AG04450 (cell line): ENCODE measurements at places on chromosomes 2 and 18.

DNA sequence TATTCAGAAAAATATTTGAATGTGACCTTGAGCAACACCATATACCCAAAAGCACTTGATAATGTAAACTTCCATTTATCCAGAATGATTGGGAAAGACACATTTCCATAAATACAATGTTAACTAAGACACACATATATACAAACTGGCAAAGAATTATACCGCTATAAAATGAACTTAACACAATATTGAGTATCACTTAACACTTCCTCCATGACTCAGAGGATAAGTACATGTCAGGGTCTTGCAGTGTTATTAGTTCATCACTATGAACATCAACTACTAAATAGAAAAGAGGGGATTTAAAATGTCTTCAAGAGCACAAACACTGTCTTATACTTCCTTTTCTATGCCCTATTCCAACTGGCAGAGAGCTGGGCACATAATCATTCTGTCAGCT, 18.6 kb downstream of the WDSUB1 start:
- no peak for DNase-seq

DNA sequence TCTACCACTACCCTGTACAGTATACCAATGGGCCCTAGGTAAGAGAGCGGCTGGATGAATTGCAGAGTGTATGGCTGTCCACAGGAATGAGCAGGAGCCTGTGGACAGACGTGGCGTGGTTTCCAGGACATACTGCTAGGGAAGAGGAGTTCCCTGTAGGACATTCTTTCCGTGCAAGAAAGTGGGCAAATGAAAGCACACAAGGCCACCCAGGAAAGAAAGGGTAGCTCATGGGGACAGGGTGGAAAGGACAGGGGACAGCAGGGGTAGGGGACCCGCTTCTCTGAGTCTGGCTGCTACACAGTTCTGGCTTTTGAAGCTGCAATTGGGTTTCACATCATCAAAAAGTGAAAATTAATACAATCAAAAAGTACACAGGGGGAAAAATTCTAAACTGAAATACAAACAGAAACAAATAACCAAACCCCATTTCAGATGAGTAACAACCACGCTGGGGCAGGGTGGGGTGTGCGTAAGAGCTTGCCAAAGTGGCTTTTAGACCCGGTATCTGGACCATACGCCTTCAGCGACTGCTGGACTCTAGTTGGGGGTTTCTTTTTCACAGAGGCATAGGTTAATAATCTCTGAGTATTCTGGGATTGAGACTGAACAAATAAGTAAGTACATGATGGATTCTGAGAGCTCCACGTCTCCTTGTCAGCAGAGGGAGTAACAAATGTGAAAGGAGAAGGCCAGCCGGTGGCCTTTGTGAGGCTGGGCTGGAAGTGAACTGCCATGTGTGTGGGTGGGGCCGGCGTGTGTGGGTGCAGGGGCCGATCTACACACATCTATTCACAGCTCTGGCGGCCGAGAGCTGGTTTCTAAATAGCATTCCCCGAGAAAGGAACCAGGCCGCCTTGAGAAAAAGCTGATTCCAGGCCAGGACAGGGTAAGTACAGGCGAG, 84.0 kb downstream of the HDAC4 start:
- DNase-seq: no peak

GRCh38 chr2:173999272-173999671, 34.1 kb upstream of the SP3 start:
- DNase-seq: no peak

GRCh38 chr2:28566521-28567041, 70.7 kb downstream of the PLB1 start:
- DNase-seq: peak; percentile 61

DNA sequence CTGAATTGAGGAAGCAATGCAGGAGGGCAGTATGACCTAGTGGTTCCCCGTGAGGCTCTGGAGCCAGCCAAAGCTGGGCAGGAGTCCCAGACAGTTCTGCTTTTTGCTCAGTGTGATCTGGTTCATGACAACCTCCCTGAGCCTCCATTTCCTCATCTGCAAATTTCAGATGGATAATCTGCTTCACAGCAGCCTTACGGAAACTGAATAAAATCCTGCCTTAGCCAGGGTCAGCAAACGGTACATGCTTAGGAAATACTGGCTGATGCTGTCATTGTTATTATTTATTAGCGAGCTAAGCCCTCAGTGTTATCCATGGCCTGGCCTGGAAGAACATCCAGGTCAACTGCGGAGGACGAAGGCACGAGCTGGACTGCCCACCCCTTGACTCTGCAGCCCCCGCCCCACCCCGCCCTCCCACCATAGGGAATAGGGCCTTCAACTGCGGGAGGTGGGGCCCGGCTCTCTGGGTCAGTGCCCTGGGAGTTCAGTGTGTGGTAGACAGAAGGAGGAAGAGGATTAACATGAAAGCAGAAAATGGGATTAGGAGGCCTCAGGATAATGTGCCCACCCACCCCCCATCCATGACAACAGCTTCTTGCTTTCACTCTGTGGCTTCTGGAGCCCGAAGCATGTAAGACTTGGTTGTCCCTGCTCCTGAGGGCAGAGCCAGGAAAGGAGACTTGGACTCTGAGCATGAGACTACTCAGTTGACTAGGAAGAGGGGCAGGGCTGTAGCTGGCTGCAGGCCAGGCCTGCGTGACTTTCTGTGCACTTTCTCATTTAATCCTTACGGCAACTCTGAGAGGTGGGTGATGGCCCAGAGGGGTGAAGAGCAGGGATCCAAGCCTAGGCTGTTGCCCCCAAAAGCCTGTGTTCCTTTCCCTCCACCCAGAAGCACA, 13.1 kb downstream of the PKDCC start:
- no peak for DNase-seq

GRCh38 chr2:25103287-25103871, 61.5 kb downstream of the EFR3B start:
- DNase-seq: peak; percentile 52

GRCh38 chr18:45324495-45325113, 290.7 kb upstream of the SLC14A2 start:
- peak; percentile 11 for DNase-seq

GRCh38 chr18:46158499-46158898, 54.3 kb downstream of the HAUS1 start:
- no peak for DNase-seq

GRCh38 chr2:108853421-108853820, 66.8 kb downstream of the CCDC138 start:
- DNase-seq: peak; percentile 3

DNA sequence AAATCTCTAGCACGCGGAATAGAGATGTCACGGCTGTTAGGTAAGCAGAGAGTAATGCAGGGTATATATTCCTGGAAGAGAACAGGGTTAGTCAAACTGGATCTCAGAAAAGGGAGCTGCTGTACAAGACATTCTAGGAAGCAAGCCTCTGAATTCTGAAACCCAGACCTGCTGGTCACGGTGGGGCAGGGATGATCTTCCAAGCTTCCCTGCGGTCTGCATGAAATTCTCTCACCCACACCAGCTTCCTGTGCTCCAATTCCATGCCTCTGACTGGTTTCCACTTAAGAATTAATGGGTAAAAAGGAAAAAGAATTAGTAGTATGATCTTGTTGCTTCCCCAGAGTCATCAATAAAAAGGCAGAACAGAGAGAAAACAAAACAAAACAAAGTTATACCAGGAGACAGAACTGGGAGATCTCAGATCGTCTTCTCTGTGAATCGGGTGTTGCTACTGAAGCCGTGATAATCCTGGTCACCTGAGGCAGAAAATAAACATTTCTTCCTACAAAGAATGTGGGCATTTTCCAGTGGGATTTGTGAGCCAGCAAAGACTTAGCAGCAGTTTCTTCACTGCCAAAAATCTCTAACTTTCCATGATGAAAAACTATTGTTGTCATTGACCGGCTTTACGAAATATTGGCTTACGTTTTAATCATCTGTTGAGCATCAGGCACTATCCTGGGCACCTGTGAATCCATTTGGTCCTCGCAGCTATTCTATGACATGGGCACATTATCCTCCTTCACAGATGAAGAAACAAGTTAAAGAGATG, 5.3 kb upstream of the CYP27C1 start:
- DNase-seq: no peak

- DNase-seq: no peak
Observed at GRCh38 chr18:78722386-78722785, 257.2 kb upstream of the SALL3 start.

GRCh38 chr2:39202639-39203369, 41.0 kb downstream of the CDKL4 start:
- DNase-seq: no peak

DNA sequence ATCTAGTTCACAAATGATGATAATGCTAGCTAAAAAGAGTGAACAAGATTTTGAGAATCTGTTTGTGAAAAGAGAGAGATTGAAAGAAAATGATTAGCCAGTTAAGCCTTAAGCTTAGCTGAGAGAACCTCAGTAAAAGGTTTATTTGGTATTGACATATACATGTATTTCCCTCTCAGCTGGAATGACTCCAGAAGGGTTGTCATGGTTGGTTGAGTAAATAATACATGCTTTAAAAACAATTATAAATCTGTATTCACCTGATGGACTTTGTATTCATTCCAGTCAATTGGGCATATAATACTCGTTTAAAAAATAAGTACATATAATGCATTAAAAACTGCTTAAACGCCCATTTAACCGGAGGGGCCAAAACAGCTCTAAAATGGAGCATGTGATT, 181.4 kb downstream of the GRB14 start:
- no peak for DNase-seq

GRCh38 chr2:6024229-6024628, 332.0 kb downstream of the SOX11 start:
- no peak for DNase-seq

- no peak for DNase-seq
Observed at GRCh38 chr2:216830346-216830745, 29.5 kb downstream of the TNP1 start.

DNA sequence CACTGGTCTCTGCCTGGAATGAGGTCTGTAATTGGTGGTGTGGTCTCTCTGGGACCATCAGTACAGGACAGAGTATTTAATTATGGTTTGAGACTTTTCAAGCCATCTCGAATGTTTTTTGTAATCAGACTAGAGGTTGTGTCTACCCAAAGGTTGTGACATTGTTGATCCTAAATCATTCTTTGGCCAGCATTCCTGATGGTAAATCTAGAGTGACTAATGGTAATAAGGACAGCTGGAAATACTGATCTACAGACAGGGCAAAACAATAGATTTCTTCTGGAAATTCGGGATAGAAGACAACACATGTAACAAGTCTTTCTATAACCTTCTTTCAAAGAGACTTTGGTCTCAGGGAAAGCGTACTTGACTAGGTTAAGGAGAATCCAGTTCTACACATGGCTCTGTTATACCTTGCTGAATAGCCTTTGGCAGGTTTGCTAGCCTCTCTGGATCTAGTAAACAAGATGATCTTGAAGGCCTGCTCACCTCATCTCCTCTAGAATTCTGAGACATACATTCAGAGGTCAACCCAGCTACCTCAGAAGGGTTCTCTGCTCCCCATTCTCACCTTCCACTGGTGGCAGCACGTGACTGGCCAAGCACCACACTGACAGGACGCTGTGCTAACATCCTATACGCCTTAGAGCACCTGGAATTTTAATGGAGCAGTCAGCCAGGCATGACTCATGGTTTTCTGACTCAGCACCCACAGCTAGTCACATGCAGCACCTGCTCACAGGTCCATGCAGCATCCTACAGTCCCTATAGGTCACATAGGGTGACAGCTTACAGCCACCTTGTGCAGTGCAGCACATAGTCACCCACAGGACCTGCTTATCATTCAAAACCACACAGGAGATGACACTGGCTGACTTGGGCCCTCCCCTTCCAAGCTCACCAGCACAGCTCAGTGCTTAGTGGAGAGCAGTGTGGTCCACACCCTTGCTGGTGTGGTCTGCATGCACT, 12.2 kb downstream of the PLB1 start:
- DNase-seq: no peak

GRCh38 chr18:60892441-60892840, 440.8 kb upstream of the CDH20 start:
- no peak for DNase-seq

DNA sequence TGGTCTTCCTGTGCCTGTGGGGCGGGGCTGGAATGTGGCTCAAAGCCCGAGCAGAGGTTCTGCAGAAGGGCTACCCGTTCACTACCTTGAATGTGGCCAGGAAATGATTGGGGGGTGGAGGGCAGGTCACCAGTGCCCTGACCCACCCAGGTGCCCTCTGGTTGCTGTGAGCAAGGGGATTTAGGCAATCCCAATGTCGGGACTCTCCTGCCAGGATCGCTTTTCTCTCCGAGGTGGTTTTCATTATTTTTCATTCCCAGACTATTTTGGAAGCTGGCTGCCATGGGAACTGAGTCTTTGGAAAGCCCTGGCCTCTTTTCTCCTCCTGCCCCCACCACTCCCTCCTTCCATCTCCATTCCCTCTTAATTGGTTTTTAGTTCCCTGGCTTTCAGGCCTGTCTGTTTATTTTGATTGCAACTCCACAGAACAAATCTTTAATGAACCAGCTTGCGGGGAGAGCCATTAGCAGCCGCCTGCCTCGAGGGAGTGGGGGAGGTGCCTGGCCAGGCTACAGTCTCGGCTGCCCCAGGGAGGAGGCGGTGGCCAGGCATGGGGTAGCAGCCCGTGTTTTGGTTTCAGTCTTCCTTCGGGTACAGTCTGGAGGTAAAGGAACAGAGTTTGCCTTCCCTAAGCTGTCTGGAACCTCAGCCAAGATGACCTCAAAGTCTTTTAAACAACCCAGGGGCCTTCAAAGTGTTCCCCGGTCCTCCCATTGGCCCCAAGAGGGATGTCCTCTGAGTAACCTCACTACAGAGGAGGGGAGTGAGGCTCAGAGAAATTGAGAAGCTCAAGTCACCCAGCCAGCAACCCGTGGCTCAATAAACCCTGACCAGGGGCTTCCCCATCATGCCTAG, 114.4 kb upstream of the HAAO start:
- DNase-seq: no peak

GRCh38 chr2:73703675-73704074, 33.5 kb downstream of the TPRKB start:
- DNase-seq: no peak

- DNase-seq: no peak
Observed at GRCh38 chr2:233007739-233008138, 5.3 kb downstream of the NGEF start.

DNA sequence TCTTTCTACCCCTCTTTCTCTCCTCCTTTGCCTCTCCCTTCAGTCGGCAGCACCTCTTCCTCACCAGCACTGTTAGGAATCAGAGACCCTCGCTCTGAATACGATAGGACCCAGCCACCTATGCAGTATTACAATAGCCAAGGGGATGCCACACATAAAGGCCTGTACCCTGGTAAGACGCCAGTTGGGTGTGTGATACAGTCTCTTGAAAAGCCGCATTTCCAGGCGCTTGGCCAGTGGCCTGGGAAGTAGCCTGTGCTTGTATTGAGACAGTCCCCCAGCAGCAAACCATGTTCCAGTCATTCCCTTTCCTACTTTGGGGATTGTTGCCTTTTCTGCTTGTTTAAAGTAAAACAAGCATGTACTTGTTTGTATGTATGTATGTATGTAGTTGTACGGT, 118.4 kb upstream of the DAPL1 start:
- no peak for DNase-seq
